Stimulated activated CD4-positive, alpha-beta T cell treated with anti-CD3 and anti-CD28 coated beads, Interleukin-12 subunit alpha, Interleukin-12 subunit beta, amount 100 ng/mL, for 4 hours (primary cell): ENCODE measurements at places on chromosomes 4 and X.

DNA sequence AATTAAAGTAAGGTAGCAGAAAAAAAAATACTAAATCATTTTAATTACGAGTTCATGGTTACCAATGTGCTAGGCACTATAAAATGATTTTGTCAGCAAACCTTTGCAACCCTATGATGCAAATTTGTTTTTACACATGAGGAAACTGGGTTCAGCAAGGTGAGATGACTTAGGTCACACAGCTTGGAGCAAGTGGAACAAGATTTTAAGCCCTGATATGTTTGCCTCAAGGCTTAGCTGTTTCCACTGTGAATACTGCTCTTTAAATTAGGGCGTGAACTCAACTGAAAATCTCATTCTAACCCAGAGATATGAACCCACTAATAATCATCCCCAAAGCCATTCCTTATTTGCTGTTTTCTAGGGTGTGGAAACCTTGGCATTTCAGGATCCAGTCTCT is 86.3 kb downstream of the CEP44 start:
- DNase-seq: no peak

DNA sequence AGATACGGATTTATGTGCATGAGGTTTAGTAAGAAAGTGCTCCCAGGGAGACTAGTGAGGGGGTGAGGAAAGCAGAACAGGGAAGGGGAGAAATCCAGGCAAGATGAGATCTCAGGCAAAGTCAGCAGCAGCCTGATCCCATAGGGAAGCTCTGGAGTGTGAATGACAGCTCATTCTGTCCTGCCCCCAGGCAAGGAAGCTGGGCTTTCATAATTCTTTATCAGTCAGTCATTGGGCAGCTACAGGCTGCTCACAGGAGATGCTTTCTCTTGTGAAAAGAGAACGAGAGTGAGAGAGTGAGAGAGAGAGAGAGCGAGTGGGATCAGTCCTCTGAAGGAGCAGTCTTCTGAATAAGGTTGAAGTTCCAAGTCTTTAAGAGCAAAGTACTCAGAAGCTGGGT is 48.1 kb downstream of the SRPX start:
- no peak for DNase-seq

DNA sequence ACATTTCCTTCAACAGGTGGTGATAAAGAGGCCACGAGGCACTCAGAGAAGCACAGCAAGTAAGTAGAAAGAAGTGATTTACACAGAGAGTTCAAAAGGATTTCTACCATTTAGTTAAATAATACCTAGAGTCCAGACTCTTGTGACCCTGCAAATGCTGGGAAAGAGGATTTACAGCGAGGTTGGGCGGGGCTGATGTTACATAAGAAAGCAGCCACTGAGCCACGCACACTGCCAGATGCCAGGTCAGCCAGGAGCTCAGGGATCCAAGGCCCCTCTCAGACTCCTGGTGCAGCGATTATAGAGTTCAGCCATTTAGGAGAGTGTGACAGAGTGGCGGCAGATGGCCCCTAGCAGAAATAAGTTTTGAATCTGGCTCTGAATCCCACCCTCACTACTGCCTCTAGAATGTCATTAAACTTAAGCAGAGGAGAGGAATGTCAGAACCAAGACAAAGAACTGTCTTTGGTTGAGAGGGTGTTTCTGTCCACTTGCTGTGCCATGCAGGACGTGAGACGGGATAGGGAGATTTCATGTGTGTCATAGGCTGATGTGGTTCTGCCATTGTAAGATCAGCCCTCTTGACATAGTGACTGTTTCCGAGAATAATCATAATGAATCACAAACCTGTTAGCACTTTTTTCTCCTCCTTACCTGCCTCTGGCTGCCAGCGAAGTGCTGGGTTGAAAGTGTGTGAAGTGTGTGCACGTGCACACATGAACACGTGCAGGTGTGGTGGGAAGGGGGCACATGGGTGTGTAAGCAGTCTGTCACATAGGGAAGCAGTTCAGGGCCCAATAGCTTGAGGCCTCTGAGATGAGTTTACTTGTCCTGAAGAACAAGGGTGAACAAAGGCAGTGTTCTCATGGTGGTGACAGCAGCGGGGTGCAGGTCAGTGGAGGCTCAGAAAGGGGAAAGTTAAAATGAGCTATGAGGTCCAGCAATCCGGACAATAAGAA is 50.1 kb downstream of the MFAP3L start:
- DNase-seq: no peak

- no peak for DNase-seq
Measured at GRCh38 chr4:27973056-27973455, 1112.4 kb downstream of the STIM2 start.

- DNase-seq: no peak
Measured at GRCh38 chrX:476724-477075, 90.0 kb upstream of the PPP2R3B start.

DNA sequence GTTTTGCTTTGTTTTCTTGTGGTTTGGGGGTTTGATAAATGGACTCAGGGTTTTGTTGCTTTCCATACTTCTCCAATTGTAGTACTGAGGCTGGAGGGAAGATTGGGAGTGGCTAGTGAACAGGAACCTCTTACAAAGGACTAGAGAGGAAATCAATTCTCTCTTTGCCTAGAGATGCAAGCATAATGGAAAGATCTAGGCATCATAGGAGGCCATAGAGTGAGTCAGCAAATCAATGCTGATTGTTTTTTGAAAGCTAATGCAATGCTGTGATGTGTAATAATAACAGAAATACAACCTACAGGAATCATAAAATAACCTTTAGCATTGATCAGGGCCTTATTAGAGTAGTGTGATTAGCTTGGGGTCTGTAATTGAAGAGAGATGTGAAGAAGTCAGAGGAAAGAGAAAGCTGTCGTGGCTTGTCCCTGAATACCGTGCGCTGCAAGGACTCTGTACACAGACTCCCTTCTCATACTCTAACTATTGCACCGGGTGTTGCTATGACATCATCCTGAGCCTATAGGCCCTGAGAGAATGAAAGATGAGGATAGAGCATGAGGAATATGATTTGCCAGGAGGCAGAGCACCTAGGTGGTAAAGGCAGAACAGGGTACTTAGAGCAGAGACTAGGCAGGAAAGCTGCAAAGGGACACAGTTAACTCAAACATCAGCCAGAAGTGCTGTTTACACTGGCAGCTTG is 29.3 kb upstream of the GPR101 start:
- no peak for DNase-seq

GRCh38 chr4:58188316-58188715 is 1078.1 kb upstream of the IGFBP7 start:
- no peak for DNase-seq

DNA sequence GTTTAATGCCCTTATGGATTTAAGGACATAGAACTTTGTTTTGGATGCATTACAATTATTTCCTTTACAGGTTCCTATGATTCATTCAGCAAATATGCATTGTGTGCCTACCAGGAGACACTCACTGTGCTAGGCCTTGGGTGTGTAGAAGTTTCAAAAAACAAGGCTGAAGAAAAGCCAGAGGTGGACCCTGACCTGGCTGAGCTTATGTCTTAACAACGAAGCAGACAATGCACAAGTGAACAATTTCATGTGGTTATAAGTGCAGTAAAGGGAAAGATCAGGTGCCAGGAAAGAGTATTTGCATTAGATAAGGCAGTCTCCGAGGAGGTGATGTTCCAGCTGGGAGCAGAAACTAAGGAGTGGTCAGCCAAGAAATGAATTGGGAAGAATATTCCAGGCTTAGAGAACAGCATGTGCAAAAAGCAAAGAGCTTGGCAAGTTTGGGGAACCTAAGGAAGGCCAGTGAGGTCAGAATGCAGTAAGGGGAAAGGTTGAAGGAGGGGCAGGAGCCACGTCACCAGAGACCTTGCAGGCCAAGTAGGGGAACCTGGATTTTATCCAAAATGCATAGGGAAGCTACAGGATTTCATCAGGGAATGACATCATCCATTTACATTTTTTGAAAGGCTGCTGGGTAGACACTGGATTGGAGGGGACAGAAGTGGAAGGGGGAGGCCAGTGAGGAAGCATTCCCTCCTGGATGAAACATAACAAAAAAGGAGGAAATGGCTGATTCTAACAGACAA is 193.6 kb downstream of the SOWAHB start:
- no peak for DNase-seq
